ENCODE measurements at places on chromosomes 3 and 15.

DNA sequence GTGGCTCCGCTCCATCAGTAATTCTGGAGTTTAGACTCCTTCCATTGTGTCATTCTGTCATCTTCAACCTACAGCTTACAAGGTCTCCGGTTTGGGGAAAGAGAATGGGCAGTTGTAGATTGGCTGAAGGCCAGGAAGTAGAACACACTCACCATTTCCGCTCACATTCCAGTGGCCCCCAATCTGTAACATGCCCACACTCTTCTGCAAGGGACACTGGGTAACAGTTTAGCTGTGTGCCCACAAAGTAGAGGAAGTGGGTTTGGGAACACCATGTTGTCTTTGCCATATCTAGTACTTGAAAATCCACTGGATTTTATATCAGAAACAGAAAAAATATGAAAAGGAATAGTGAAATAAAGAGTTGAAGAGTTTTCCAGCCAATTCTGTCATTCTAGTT lies 153.5 kb downstream of the SV2B start:
- no peak for DNase-seq

GRCh38 chr15:35557544-35557943 lies 11.6 kb upstream of the DPH6 start:
- peak; percentile 78 for DNase-seq

DNA sequence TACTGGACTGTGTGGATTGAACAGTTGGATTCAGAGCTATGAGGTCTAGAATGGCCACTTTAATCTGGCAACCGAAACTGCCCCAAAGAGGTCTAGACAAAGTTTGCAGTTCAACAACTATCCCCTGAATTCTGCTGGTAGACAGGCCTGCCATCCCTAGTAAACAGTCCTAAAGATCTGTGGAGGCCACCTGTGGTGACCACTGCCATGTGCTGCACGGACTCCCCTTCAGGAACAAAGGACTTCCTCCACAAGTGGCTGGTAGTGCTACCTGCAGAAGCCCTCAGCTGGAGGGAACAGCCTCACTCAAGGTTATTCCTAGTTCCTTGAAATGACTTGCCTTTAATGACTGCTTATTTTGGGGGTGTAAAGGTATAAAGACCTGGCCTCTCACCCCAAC lies 6.1 kb downstream of the TNFAIP8L3 start:
- no peak for DNase-seq

- DNase-seq = no peak
These were observed 13.2 kb upstream of the THRB start for GRCh38 chr3:24507776-24508422.

DNA sequence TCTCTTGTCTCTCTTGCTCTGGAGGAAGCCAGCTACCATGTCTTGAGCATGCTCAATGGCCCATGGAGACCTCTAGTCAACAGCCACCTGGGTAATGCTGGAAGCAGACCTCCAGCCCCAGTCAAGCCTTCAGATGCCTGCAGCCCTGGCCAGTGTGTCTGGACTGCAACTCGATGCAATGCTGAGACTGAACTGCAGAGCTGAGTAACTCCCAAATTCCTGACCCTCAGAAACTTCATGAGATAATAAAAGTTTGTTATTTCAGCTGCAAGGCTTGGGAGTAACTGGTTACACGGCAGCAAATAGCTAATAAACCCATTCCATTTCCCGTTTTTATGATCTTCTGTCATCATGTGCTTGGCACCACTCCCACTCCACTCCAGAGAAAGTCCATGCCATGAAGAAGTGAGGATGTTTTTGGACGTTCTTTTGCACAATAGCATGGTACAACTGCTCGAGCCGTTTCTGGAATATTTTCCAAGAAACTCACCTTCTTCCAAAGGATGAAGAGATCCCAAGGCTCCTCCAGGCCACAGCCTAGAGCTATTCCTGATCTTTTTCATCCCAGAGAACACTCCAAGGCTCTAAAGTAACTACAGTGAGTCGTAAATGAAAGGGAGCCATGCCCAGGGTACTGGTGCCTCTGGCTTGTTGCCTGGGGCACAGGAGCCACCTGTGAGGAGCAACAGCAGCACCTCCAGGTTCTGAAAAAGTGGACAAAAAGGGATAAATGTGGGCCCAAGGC lies 72.0 kb upstream of the KLF13 start:
- peak; percentile 81 for DNase-seq

DNA sequence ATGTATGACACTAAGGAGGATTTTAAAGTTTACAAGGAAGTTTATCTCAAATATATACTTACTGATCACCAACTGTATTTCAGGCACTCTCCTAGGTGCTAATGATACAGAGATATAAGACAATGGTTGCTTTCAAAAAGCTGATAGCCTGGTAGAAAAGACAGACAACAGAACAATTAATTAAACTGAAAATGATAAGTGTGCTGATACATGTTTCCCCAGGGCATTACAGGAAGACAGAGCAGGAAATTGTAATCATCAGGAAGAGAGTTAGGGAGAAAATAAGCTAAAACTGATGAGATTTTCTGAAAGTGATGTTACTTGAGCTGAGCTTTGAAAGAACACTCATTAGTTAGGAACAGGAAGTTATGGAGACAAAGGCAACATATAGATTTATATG lies 229.7 kb downstream of the RSRC1 start:
- no peak for DNase-seq

- DNase-seq = peak; percentile 75
These were observed 208.4 kb upstream of the NANOGP8 start for GRCh38 chr15:35293353-35294130.

DNA sequence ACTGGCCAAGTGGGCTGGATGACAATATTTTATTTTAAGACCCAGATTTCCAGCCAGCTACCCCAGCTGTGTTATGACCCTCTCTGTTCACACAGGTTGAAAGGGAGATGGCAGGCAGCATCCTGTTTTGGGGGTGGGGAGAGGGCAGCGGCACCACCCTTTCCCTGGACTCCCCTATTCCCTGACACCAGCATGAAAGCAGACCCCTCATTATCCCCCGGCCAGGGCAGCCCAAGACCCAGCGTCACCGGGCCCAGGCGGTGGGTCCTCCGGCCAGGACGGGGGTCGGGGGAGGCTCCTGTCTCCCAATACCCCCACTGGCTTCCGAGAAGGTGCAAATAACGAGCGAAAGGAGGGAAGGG lies 127.6 kb upstream of the MEF2A start:
- no peak for DNase-seq

DNA sequence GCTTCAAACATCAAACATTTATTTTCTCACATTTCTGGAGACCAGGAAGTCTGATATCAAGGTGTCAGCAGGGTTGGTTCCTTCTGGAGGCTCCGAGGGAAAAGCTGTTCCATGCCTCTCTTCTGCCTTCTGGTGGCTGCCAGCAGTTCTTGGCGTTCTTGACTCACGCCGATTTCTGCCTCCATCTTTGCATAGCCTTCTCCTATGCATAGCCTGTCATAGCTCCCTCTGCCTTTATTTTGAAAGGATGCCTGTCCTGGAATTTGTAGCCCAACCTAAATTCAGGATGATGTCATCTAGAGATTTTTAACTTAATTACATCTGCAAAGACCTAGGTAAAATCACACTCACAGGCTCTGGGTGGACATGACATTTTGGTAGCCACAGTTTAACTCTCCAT lies 70.4 kb downstream of the RGMA start:
- no peak for DNase-seq

GRCh38 chr3:53045518-53046170 lies at the start of gene SFMBT1:
Gene SFMBT1, minus strand, starts transcription at chr3:53046073. Its CDS starts 76,945 bp downstream, at chr3:52969128.
- DNase-seq = peak; percentile 59

GRCh38 chr15:66947471-66947870 lies 117.9 kb upstream of the SMAD3 start:
- no peak for DNase-seq

DNA sequence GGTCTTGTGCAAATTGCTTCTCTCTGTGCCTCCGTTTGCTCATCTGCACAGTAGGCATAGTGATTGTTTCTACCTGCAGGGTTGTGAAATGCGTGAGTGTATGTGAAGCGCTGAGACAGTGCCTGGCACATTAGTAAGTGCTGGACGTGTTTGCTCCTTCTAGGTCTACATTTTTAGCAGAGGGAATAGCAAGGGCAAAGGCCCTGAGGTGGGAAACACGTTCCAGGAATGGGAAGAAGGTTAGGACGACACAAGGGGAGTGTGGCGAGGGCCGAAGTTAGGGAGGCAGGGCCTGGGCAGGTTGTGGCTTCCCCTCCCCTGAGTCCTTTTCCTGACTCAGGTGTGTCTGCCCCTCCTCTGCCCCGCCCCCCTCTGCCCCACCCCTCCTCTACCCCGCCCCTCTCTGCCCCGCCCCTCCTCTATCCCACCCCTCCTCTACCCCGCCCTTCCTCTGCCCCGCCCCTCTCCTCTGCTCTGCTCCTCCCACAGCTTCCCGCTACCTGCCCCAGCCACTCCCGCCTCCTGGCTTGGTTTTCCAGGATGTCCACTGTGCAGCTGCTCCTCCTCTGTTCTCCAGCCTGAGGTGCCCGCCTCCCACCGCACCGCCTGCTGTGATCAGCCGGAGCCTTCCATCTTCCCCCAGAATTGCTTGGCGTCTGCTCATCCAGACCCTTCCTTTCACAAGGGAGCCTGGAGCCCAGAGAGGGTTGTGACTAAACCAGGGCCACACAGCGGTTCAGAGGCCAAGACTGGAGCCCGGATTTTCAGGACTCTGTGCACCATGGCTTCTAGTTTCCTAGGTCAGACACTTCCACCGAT lies 31.1 kb upstream of the SMAD6 start:
- DNase-seq = no peak

GRCh38 chr3:194687638-194688199 lies 2.0 kb downstream of the FAM43A start:
- peak; percentile 66 for DNase-seq

GRCh38 chr3:143859465-143860203 lies 11.4 kb upstream of the SLC9A9 start:
- DNase-seq = no peak

DNA sequence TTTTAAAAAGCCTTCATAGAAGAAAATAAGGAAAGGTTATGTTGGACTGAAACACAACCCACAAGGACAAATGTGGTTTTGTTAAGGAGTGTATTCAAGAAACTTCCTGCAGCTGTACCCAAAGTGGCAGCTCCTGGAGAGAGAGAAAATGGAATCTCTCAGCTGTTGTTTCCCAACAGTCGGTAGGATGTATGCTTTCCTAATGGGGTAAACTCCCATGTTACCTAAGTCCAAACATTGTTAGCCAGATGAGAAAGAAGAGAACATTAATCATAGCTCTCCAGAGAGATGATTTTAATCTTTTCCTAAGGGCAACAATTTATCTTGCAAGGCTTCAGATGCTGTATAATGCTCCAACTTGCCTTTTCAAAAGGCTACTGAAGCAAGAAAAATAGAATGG lies 22.6 kb upstream of the TEX9 start:
- peak; percentile 21 for DNase-seq

GRCh38 chr3:3080309-3080708 lies 29.9 kb downstream of the IL5RA start:
- DNase-seq = no peak

Data from AG10803 (cell line).